ENCODE measurements at places on chromosomes 1 and 21.
A peak's percentile ranks its signal among the peaks of the same experiment; 100 is the strongest.

GRCh38 chr1:183024317-183025009 is 1.2 kb downstream of the LAMC1 start:
- DNase-seq: peak; percentile 26

DNA sequence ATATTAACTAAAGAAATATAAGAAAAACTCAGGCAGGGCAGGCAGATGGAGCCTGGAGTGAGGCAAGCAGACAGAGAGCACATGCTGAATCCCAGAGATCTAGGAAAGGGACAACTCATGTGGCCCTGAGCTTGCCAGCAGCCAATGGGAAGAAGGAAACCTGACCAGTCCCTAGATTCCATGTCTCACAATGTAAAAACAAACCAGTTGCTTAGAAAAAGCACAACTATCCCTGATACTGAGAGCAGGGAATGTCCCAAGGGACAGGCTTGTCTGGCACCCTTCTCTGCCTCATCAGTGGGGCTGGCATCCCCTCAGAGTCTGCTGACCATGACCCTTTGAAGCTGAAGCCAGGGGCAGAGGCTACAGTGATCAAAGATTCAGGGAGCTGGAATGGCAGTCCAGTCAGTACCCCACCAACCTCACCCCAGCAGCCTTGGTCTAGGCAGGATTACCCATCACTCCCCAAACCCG is 27.8 kb downstream of the HSPG2 start:
- DNase-seq: no peak

- no peak for DNase-seq
Observed at GRCh38 chr1:3061981-3062615, 6.9 kb upstream of the PRDM16 start.

GRCh38 chr1:3727042-3727824 is 25.0 kb upstream of the CCDC27 start:
- no peak for DNase-seq

DNA sequence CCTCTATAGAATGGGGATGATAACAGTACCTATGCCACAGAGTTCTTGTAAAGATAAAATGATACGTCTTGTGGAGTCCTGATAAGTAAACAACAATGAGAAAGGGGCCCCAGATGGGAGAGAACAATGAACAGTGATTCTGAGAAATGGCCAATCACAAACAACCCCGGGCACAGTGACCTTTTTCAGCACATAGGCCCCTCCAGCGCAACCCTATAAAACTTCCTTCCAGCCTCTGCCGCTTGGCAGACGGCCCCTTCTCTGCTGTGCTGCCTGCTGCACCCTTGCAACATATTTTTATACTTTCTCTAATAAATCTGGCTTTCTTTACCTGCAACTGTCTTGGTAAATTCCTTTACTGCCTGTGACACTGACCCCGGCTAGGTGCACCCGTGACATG is 8.9 kb downstream of the RCAN1 start:
- no peak for DNase-seq

GRCh38 chr1:12191242-12192032 is 24.6 kb downstream of the TNFRSF1B start:
- no peak for DNase-seq

DNA sequence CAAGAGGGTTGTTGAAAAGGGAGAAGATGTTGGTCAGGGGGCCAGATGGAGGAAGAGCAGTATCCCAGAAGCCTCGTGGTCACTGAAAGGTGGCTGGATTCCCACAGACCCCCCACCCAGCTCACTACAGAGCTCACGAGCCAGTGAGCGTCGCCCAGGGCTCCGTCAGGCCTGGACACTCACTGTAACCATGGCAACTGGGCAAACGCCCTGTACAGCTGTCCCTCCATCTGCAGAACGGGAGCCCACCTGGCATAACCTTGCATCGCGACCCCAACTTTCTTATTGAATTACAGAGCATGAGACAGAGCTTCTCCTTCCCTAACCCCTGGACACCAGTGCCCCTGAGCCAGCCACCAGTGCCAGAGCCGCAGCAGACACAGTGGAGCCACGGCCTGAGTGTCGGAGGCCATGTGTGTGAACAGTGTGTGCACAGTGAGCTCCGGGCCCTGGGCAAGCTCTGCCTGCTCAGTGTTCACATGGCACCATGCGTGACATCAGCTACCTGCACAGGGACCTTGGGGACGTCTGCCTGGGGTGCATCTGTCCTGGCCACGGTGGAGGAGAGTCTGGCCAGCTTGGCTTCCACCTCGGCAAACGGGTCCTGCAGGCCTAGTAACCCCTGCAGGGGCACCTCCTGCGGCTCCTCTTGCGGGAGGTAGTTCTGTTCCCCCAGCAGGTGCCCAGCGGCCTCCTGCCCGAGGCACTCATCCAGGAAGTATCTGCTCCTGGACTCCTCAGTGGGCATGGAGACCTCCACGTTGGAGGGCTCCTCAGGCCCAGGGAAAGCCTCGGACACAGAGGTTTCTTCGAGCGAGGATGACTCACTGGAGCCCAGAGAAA is 25.9 kb upstream of the DDOST start:
- no peak for DNase-seq

GRCh38 chr1:170510163-170510562 is 21.8 kb upstream of the GORAB start:
- DNase-seq: no peak

- DNase-seq: no peak
Observed at GRCh38 chr21:45004059-45004422, 64.2 kb downstream of the SLX9 start.

DNA sequence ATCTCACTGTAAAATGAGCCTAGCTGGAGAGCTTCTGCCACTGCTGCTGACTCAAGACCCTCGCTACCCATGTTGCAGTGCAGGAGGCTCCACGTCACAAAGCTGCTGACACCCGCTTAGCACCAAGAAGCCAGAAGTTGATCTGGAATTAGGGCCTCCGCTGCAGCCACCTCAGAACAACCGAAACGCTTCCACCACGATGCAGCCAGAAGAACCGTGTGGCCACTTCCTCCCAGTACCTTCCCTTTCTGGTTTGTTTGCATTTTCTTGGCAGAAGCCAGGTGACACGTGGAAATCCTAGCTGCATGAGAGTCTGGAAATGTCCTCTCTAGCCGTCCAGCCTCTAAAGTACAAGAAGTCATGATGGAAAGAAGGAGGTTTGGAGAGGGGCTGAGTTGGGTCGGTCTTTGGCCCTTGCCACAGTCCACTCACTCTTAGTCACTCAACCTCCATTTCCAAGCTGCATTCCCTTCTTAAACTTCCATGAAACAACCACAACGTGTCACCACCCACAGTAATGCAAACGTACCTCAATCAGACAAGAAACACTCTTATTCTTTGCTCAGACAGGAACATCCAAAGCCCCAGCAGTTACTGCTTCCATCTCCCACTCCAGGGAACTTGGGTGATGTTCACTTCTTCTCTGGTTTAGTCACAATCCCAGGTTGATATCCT is 10.0 kb upstream of the CDA start:
- peak; percentile 63 for DNase-seq

DNA sequence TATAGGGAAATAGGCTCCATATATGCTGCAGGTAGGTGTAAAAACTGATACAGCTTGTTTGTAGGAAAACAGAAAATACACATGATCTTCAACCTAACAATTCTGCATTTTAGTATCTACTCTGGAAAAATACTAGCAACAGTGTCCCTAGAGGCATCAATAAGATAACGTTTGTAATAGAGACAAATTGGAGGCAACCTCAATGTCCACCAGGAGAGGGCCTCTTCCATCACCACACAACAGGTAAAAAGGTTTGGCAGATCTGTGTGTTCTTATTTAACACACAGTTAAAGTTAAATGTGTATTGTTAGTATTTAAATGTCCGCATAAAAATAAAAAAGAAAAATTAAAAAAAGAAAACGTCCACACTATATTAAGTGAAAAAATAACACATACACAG is 5.4 kb downstream of the EIF2D start:
- DNase-seq: peak; percentile 32

GRCh38 chr1:218679391-218679790 is 334.3 kb downstream of the TGFB2 start:
- DNase-seq: no peak

GRCh38 chr21:17048974-17049373 is 463.9 kb upstream of the CXADR start:
- no peak for DNase-seq

GRCh38 chr1:19344372-19344810 is 32.3 kb downstream of the SLC66A1 start:
- DNase-seq: peak; percentile 26

DNA sequence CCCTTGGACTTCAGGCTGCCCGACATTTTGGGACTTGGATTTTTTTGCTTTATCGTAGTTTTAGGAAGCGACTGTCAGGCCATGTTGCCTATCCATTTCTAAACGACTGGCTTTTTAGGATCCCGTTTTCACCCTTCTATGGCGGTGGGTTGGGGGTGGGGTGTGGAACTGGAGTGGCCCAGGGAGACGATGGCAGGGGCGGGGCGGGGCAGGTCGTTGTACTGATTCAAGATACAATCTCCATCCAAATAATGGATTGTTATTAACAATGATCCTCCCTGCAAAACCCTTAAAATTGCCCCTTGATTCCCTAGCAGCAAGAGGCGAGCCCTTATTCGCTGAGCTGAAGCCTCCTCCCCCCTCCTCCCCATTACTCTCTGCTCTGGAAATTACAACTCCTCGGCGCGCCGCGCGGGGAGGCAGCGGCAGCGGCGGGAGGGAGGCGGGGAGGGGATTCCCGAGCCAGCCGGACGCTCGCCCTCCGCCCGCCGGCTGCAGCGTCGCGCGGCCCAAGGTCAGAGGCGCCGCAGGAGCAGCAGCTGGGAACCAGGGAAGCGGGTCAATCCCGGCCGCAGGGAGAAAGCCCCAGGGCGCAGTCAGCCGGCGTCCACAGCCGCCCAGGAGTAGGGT is at the start of gene TRIM67:
TRIM67 (plus strand) TSS at position 392 of the 630 bp plus-strand sequence. CDS start 912 bp downstream, outside the sequence.
- no peak for DNase-seq

- DNase-seq: no peak
Observed at GRCh38 chr1:92653605-92654381, 131.1 kb downstream of the EVI5 start.

- DNase-seq: no peak
Observed at GRCh38 chr1:198298640-198299039, 141.8 kb downstream of the NEK7 start.

DNA sequence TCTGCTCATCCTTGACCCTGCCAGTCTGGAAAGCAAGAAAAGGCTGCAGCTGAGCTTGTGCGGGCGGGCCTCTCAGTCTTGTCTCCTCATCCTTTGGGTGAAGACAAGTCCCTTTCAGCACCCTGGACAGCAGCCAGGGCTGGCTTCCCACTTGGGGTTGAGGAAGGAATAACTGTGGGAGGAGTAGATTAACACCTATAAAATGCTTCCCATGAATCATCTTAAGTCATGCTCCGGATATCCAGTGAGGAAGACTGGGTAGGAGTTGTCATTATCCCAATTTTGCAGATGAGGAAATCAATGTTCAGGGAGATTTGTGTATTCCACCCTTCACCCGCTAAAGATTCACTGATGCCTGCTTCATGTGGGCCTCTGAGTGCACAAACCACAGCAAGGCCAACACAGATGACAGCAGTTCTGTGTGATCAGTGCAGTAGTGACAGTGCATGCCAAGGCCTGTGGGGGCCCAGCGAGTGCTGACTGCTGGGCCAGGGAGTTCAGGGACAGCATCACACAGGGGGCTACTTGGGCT is 20.1 kb upstream of the COL16A1 start:
- peak; percentile 42 for DNase-seq

DNA sequence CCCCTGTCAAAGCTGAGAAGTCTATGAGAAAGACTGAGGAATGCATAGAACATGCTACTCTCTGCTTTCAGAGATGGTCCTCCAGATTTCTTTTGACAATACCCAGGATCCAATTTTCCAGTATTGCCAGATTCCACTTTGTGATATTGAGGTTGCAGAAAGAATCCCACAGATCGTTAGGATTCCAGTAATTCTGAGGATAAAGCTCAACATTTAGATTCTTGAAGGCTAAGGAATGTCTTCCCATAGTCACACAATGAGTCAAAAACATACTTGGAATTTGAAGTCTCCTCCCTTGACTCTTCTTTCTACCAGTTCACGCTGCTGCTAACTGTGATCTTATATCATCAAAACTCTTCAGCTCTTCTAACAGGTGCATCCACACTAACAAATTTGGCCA is 57.1 kb downstream of the TNFSF18 start:
- DNase-seq: no peak

- peak; percentile 56 for DNase-seq
Observed at GRCh38 chr1:229514578-229515275, 6.6 kb upstream of the NUP133 start.

DNA sequence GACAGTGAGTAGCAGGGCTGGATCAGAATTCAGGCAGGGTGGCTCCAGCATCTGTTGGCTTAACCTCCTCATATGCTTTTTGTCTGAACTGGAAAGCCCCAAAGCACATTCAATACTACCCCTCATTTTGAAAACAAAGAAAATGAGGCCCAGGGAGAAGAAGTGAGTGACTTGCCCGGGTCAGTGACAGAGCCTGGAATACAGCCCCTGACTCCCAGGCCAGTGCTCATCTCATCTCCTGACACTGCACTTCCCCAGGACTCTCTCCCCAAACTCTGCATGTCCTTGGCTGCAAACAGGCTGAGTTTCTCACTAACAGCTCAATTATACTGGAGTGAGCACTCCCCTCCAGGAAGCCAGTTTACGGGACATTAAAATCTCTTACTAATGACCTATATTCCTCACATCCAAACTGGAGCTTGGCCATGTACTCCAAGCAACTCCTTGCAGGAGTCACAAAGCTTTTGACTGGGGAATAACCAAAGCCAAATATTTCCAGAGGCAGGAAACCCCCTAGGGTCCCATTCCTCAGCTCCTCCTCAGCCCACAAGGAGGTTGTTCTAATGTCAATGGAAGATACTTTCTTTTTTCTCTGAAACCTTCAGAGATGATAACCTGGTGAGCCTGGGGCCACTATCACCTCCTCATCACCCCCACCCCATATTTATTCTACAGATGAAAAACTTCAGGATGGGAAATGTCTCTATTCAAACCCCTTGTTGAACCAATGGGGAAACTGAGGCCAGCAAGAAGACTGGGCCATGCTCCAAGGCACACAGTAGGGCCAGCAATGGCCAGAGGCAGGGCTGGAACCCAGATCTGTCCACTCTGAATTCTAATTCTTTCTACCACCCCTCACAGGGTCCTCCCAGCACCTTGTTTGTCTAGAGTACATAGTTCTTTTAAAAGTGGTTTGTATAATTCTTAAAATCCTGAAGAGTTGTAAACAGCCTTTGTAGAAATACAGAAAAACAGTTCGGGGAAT is 127.0 kb downstream of the PLPP3 start:
- no peak for DNase-seq

DNA sequence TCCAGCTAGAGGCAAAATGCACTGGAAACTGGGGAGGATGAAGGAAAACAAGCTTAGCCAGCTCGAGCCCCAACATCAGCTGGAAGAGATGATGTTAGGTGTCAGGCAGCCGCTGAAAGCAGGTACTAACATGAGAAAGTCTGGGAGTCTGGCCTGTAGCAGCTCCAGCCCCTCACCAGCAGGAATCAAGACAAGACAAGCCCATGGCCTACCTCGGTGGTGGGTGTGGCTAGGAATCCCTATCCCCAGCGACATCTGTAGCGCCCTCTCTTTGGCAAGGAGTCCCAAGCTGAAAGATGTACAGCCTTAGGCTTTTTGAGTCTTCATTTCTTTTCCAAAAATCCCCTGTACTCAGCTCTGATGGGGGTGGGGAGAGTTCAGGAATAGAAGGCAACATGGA is 2.6 kb downstream of the DLGAP3 start:
- DNase-seq: no peak
